ENCODE measurements at places on chromosomes 16 and 17.

DNA sequence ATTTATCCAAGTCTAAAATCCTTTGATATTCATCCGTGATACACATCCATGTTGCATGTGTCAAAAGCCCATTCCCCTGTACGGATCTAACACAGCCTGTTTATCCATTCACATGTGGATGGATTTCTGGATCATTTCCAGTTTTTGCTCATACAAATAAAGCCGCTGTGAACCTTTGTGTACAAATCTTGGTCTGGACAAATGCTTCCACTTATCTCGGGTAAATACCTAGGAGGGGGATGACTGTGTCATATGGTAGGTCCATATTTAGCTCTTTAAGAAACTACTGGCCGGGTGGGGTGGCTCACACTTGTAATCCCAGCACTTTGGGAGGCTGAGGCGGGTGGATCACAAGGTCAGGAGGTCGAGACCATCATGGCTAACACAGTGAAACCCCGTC lies 6.3 kb upstream of the TBCD start:
- DNase-seq, result no peak

- no peak for DNase-seq
Observed at GRCh38 chr16:60127196-60127595, 1393.1 kb upstream of the GOT2 start.

DNA sequence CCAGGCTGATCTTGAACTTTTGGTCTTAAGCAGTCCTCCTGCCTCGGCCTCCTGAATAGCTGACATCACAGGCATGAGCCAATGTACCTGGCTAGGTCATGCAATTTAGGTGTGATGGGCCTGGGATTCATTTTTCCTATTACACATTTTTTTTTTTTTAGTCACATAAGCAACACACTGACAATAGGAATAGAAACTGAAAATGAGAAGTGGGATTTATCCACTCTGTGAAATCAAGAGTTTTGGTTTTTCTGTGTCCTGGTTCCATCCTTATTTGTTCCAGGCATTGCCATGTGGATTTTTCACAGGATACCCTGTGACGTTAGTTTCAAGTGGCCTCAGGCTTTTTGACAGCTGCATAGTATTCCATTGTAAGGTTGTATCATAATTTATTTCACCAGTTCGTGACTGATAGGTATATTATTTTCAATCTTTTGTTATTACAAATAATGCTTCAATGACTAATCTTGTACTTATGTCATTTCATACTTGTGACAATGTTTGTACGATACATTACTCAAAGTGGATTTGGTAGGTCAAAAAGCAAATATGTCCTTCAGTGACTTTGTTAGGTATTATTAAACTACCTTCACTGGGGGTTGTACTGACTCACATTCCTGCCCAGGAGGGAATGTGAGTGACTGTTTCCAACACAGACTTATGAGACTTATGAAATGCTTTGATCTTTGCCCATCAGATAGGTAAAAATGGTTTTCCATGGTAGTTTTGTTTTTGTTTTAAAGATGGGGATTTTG lies 10.6 kb downstream of the ADCY7 start:
- DNase-seq, result no peak

DNA sequence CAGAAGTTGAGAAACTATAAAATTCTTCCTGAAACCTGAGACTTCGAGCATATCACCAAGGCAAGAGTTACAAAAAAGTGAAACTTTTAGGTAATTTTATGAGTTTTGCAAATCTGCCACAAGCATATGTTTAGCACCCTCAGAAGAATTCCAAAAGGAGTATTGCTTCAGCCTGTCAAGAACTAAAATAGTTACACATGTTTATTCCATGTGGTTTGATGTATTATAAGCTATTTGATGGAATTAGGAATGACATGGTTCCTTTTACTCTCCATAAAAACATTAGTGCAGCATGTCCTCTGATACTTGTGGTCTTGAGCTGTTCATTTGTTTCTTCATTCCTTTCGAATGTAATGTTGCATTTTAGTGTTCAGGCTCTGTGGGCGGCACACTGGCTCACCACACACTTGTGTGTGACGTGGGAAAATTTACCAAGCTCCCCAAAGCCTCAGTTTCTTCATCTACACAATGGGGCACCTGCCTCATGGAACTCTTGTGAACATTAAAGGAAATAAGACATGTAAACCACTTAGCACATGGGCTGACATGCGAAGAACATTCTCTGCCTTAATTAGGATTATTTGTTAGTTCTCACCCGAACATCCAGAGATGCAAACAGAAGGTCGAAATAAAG lies 204.2 kb upstream of the FOXF1 start:
- DNase-seq, result no peak

DNA sequence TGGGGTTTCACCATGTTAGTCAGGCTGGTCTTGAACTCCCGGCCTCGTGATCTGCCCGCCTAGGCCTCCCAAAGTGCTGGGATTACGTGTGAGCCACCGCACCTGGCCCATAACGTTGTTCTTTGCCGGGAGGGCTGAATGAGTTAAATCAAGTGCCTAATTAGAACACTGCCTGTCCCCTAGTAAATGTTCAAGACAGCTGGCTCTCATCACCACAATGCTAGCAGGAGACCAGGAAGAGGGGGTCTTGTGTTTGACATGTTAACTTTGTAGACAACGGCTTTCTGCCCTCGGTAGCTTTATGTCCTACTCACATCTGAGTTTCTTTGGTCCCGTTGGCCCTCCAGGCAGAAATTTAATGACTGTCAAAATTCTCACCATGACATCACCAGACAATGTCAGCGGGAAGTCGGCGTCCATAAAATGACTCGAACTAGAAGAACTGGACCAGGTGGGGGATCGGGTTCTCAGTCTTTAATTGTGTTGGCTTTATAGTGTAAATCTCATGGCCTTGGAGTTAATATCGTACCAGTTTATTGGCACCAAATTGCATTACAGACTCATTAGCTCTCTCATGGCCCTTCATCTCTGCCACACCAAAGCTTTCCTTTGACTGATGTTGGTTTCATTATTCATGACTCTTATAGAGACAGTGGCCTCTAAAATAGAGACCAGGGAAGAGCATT lies 11.4 kb upstream of the ITPRIPL2 start:
- DNase-seq, result no peak

DNA sequence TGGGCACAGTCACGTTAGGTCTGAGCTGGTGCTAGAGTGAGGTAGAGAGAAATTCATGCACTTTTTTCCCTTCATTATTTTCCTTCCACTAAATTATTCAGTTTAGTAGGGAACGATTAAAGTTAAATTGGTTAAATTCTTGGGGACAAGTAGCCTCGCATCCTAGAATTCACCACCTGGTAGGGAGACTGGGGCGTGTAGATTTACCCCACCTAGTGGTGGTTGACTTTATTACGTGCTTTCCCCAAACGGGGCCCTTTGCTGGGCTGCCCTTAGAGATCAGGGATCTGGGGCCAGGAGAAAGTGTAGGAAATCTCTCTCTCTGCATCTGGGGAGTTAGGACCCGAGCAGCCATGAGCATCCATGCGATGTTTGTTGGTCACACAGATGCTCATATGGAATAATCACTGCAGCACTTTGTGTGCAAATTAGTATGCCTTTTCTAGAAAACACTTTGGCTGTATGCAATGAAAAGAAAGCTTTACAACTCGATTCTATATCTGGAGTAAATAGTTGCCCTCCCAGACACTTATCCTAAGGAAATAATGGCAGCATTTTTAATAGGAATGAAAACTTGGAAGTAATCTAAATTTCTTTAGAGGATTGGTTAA lies 107.0 kb downstream of the PLCG2 start:
- DNase-seq, result peak; percentile 11

- DNase-seq, result peak; percentile 84
Observed at GRCh38 chr16:23406546-23407240, 46.3 kb downstream of the COG7 start.

- no peak for DNase-seq
Observed at GRCh38 chr17:79937391-79938335, 98.0 kb downstream of the TBC1D16 start.

- no peak for DNase-seq
Observed at GRCh38 chr16:3485821-3486505, 9.3 kb downstream of the C16orf90 start.

- DNase-seq, result no peak
Observed at GRCh38 chr17:54813896-54814295, 86.8 kb upstream of the TOM1L1 start.

GRCh38 chr17:42659079-42659931 lies at the start of gene TUBG2:
Gene TUBG2 (plus strand): TSS chr17:42659284. CDS start chr17:42659504, 220 bp downstream.
- DNase-seq, result peak; percentile 92

DNA sequence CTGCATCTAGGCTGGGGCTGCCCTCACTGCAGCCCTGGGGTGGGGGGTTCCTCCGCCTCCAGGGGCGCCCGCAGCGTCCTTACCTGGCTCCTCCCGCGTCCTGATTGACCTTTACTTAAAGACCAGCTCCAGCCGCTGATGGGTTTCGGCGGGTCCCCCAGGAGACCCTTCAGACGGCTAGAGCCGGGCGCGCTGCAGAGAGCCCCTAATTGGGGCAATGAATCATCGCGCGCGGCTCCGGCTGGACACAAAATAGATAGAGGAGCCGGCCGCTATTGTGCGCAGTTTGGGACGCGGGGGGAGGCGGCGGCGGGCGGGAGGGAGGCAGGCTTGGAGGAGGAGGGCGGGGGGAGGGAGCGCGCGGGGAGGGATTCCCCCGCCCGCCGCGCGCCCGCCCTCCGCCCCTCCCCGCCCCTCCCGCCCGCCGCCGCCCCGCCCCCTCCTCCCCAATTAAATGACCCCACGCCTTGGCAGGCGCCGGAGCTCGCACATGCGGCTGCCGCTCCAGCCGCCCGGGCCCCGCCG lies 56.5 kb upstream of the CIBAR2 start:
- DNase-seq, result no peak

GRCh38 chr17:28746611-28747050 lies 2.8 kb downstream of the TRAF4 start:
- DNase-seq, result no peak

DNA sequence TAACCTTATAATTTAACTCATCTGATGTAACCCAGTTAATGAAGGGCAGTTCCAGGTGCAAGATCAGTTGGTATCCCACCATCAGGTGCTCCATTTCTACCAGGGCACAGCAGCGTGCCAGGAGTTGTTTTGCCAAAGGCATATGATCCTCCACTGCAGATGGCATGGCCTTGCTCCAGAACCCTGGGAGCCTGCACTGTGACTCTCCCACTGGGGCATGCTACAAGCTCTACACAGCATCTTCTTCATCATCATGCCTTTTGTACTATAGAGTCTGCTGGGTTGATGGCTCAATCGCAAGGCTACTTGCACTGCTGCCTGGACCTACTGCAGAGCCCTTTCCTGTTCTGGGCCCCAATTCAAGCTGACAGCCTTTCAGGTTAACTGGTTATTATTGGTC lies 11.3 kb upstream of the MAPT start:
- DNase-seq, result no peak

- DNase-seq, result peak; percentile 88
Observed at GRCh38 chr16:67244387-67245185, 2.7 kb downstream of the FHOD1 start.

DNA sequence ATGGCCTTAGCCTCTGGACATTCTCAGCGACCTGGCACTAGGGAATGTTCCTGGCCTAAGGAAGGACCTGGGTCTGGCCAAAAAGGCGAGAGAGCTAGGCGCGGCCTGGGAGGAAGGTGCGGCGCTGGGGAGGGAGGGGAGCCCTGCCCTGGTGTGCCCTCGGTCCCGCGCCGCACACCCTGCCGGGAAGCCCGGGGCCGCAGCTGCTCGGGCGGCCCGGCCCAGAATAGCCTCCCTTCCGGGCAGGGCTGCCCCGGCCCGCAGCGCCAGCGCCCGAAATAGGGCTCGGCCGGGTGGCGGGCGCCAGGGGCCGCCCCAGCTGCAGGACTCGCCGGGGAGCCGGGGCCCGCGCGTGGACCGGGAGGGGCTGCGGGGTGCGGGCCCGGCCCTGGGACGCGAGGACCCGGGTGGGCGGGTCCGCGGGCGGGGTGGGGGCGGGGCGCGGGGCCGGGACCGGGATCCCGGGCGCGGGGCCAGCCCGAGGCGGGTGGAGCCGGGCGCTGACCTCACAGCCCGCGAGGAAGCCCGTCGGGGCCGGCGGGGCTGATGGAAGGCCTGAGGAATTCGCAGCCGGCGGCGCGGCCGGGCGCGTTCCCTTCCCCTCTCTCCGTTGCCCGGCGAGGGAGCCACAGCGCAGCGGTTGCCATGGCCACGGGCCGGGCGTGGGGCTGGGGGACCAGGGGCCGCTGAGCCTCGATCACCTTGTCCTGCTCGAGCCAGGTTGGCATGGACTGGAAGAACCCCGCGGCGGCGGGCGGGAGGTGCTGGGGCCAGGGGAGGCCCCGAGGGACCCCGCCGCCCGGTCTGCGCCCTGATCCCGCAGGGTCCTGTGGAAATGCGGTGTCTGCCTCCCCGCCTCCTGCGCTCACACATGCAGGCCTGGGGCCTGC lies 18.1 kb downstream of the SOCS3 start:
- no peak for DNase-seq

GRCh38 chr16:75114946-75115825 lies 1.4 kb downstream of the LDHD start:
- no peak for DNase-seq

DNA sequence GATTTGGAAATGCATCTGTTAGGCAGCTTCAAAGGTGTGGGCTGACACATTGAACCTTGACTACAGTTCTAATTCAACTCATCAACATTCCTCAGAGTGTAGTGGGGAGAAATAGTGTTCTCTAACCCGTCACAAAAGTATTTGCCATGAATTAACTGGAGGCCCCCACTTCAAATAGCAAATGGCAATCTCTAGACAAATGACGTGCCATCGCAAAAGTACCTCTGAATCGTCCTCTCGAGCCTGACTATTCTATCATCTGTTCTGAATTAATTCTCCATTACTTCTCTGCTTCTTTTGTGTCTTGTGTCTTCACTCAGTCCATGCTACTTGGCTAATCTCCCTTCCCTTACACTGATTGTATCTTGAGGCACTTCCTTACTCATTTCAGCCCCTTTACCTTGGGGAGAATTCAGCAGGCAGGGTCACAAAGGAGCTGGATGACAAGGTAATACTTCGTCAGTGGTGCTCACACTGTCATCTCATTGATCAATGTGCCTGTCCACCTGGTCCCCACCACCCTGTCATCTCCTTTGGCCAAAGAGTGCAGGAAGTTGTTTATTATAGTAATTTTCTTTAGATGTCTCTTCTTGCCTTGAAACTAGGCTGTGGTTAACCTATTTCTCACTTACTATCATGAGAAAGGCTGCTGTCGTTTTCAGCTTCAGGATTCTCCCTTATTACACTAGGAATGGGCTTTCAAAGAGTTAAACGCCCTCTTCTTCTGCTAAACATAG lies 108.4 kb downstream of the SYCE1L start:
- DNase-seq, result peak; percentile 43

DNA sequence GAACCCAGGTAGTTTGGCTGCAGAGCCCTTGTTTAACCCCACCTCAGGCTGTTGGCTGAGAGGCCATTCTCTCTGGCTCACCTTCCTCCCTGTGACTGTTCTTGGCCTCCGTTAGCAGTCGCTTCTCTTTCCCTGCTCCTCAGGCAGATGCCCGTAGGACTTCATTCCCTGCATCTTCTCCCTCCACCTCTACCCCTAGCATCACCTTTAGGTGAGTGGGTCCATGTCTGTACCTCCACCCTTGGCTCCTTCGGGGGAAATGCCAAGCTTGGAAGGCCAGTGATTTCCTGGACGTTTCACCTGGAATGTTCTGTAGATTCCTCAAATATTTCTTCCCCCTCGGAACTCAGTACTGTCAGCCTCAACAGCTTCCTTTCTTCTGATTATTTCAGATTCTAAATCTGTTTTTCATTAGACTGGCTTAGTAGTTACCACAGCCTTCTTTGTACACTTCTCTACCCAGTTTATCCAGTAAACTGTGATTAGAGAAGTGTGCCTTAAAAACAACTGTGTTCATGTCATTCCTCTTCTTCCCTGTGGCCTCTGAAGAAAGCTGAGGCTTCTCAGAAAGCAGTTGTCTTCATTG lies 227.9 kb downstream of the MSI2 start:
- no peak for DNase-seq

- DNase-seq, result no peak
Observed at GRCh38 chr16:17397499-17397891, 73.3 kb downstream of the XYLT1 start.
